ENCODE measurements at places on chromosomes 6 and 20. TPM values are rescaled to one million over a fixed set of nuclear protein-coding genes. Genes with fewer than 3 reads are reported as not detected.

DNA sequence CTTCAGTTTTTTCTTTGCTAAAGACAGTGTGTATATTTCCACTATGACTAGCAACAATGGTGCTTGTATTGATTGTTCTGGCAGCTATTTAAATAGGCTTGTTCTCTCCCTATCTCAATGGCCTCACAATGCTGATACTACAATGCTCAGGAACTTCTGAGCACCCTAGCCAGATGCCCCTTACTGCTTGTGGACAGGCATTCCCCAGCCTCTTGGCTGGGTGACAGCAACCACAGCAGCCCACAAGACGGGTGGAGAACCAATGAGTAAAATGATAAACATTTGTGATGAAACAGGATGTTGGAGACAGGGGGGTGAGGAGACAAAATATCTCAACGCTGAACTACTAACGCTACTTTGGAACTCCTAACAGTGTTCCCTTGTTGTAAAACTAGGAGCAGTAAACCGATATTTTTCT lies 42.3 kb downstream of the HIVEP2 start:
- peak; percentile 98 for DNase-seq
- no peaks in the 10 kb centered on the region for H3K36me3 ChIP-seq
- peak overlapping the region; percentile 15 for H3K4me3 ChIP-seq
- no peaks in the 10 kb centered on the region for H3K27me3 ChIP-seq
- H3K4me1 ChIP-seq = peaks cover 21% of the 10 kb centered on the region

- peak; percentile 65 for DNase-seq
- no peaks in the 10 kb centered on the region for H3K36me3 ChIP-seq
- H3K27me3 ChIP-seq = no peaks in the 10 kb centered on the region
- no peak overlapping the region for H3K4me3 ChIP-seq
- no peaks in the 10 kb centered on the region for H3K4me1 ChIP-seq
These were observed 7.2 kb downstream of the PEX3 start for GRCh38 chr6:143457563-143458359.

- no peaks in the 10 kb centered on the region for H3K27me3 ChIP-seq
- H3K4me1 ChIP-seq = no peaks in the 10 kb centered on the region
- no peaks in the 10 kb centered on the region for H3K36me3 ChIP-seq
- H3K27ac ChIP-seq = no peak overlapping the region
- DNase-seq = no peak
These were observed 234.4 kb downstream of the LAMA2 start for GRCh38 chr6:129117355-129117754.

DNA sequence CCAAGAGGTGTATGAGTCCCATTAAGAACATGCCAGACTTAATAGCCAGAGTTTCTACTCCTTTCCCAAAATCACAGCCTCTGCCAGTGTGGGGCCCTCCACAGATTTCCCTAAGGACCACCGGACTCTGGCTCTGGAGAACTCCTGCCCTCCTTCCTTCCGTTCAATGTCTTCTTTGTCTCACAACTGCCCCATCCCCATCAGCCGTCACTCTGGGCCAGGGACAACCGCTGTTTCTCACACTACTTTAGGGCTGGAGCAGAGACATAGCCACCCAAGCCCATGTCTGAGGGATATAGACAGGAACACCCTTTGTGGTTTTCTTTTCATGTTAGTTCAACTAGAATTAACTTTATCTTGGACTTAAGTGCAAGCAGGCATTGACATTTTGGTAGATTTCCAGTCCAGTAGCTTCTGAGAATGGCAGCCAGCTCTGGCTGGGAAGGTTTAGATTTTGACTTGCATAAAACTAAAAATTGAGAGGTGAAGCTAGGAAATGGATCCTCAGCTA lies 6.7 kb upstream of the ACSS1 start:
- no peak for DNase-seq
- H3K4me1 ChIP-seq = no peaks in the 10 kb centered on the region
- no peak overlapping the region for H3K27ac ChIP-seq

DNA sequence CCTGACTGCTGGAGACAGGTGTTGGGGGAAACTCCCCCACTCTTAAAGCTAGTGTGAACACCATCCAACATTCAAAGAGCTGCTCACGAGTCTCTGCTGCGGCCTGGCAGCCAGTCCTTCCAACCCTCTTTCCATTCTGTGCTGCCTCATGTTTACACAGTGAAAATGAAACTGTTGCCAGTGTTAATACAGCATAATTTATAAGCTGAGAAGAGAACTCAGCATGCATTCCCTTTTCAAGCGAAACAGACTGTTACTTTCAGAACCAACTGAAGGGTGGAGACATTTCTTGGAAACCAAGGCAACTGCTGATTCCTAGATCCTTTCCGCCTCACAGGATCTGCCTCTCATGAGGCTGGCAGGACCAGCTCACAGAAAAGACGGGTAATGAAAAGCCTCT lies 533.8 kb upstream of the ID4 start:
- peak; percentile 53 for DNase-seq
- H3K27ac ChIP-seq = no peak overlapping the region
- H3K36me3 ChIP-seq = no peaks in the 10 kb centered on the region
- H3K27me3 ChIP-seq = no peaks in the 10 kb centered on the region
- no peaks in the 10 kb centered on the region for H3K4me1 ChIP-seq

- peaks cover 4% of the 10 kb centered on the region for H3K36me3 ChIP-seq
- no peak overlapping the region for H3K4me3 ChIP-seq
- no peak for DNase-seq
- no peaks in the 10 kb centered on the region for H3K27me3 ChIP-seq
These were observed 46.4 kb upstream of the SPDEF start for GRCh38 chr6:34602318-34603111.

- H3K27ac ChIP-seq = peak overlapping the region; percentile 95
- H3K4me1 ChIP-seq = peaks cover 74% of the 10 kb centered on the region
- no peaks in the 10 kb centered on the region for H3K27me3 ChIP-seq
- H3K4me3 ChIP-seq = peak overlapping the region; percentile 6
- H3K36me3 ChIP-seq = no peaks in the 10 kb centered on the region
These were observed 845 bp downstream of the ZMYND8 start for GRCh38 chr20:47355489-47356219.

DNA sequence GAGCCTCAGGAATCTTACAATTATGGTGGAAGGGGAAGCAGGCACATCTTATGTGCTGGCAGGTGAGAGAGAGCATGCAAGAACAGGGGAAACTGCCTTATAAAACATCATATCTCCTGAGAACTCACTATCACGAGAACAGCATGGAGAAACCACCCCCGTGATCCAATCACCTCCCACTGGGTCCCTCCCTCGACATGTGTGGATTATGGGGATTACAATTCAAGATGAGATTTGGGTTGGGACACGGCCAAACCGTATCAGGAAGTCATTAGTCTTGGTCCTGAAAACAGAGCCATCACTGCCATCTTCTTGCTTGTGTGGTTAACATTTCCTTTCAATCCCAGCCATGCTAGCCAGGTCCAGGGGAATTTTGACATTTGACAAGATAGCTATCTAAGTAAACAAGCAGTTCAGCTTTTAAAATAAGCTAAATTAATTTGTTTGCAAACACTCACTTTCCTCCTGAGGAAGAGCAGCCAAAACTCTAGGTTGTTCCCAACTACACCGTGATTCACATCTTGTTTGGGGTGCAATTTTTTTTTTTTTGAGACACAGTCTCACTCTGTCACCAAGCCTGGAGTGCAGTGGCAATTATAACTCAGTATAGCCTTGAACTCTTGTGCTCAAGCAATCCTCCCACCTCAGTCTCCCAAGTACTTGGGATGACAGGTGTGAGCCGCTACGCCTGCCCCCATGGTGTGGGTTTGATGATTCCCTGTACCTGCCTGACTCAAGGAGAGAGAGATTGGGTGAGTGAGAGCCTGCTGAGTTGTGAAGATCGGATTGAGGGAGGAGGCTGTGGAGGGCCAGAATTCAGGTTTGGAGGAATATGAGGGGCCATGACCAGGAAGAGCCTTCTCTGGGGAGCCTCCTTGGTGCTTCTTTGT lies 13.0 kb upstream of the PPP1R14C start:
- no peaks in the 10 kb centered on the region for H3K4me1 ChIP-seq
- no peak for DNase-seq
- no peaks in the 10 kb centered on the region for H3K27me3 ChIP-seq
- H3K4me3 ChIP-seq = no peak overlapping the region

GRCh38 chr6:39952167-39952566 lies 17.9 kb upstream of the MOCS1 start:
- H3K4me3 ChIP-seq = no peak overlapping the region
- H3K36me3 ChIP-seq = no peaks in the 10 kb centered on the region
- no peak overlapping the region for H3K27ac ChIP-seq

DNA sequence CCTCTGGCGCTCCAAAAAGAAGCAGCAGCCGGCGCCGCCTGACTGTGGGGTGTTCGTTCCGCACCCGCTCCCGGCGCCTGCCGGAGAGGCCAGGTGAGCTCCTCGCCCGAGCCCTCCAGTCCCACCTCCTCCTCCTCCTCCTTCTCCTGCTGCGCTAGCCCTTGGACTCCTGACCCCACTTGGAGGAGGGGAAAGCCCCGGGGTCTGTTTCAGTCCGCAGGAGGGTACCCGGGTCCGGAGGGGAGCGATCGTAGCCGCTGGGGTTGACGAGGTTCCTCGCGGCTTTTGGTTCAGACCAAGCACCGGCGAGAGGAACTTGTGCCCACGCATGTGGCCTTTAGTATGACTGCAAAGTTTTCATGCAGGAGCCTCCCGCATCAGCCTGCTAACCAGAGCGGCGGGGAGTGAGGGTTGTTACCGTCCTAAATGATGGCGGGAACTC lies 493 bp downstream of the CRYBG1 start:
- DNase-seq = no peak
- no peaks in the 10 kb centered on the region for H3K4me1 ChIP-seq
- H3K36me3 ChIP-seq = no peaks in the 10 kb centered on the region
- no peak overlapping the region for H3K27ac ChIP-seq
- peaks cover 26% of the 10 kb centered on the region for H3K27me3 ChIP-seq

GRCh38 chr20:20083807-20084206 lies 31.5 kb downstream of the CFAP61 start:
- H3K27ac ChIP-seq = no peak overlapping the region
- H3K4me1 ChIP-seq = no peaks in the 10 kb centered on the region
- no peak overlapping the region for H3K4me3 ChIP-seq
- peak; percentile 45 for DNase-seq

- H3K27ac ChIP-seq = no peak overlapping the region
- no peaks in the 10 kb centered on the region for H3K4me1 ChIP-seq
- no peak overlapping the region for H3K4me3 ChIP-seq
- H3K27me3 ChIP-seq = no peaks in the 10 kb centered on the region
- DNase-seq = no peak
These were observed 48.9 kb upstream of the IYD start for GRCh38 chr6:150319924-150320323.

DNA sequence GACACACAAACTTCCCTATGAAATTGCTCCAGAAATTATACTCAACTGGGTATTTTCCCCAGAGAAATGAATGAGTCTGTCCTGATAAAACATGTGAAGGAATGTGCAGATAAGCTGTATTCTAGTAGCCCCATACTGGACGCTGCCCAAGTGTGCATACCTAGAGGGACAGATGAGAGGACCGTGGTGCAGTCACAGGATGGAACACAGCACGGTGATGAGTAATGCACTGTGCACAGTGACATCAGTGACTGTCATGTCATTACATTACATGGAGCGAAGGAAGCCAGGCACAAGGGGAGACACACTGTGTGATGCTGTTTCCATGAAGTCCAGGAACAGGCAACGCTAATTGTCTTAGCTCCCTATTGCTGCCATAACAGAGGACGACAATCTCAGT lies 155.5 kb downstream of the CDH4 start:
- no peak for DNase-seq

DNA sequence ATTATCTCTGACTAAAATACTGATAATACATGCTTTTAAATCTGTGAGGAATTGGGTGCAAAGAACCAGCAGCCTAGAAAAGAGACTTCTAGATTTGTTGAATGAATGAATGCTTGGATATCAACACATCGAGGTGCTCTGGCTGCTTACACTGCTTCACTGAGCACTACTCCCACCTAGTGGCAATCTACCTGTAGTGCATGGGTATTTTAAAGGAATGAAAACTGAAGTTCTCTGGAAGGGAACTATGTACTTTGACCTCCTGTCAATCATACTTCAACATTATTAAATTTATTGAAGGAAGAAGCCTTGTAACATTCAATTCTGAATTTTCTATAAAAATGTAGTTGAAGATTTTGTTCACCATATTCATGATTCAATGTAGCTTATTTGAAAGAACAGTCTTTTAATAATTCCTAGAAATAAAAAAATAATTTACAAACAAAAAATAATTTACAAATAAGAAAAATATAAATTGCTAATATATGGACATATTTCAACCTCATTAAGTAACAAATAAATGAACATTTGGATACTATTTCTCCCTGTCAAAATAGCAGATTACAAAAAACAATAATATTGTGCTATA lies 111.2 kb upstream of the MMS22L start:
- H3K4me1 ChIP-seq = no peaks in the 10 kb centered on the region
- no peaks in the 10 kb centered on the region for H3K27me3 ChIP-seq
- DNase-seq = peak; percentile 37
- no peak overlapping the region for H3K27ac ChIP-seq

- H3K4me3 ChIP-seq = no peak overlapping the region
- no peaks in the 10 kb centered on the region for H3K4me1 ChIP-seq
- no peak overlapping the region for H3K27ac ChIP-seq
- no peaks in the 10 kb centered on the region for H3K36me3 ChIP-seq
- no peaks in the 10 kb centered on the region for H3K27me3 ChIP-seq
- no peak for DNase-seq
These were observed 97.0 kb downstream of the TSHZ2 start for GRCh38 chr20:53069132-53069531.

DNA sequence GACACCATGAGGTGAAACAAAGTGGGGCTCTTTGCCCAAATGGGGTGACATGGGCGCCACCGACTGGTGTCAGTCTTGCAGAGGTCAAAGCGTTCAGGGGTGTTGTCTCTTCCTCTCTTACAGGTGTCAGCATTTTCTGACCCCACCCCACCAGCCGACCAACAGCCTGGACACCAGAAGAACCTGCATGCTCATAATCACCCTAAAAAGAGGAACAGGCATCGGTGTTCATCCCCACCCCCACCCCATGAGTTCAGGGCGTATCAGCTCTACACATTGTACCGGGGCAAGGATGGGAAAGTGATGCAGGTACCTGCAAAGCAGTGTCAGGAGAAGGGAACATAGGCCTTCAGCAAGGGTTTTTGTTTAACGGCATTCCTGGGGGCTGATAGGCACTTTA lies 14.8 kb downstream of the LYRM2 start:
- no peak for DNase-seq
- no peaks in the 10 kb centered on the region for H3K27me3 ChIP-seq
- H3K4me3 ChIP-seq = no peak overlapping the region
- H3K4me1 ChIP-seq = no peaks in the 10 kb centered on the region
- no peaks in the 10 kb centered on the region for H3K36me3 ChIP-seq

GRCh38 chr6:43842231-43842794 lies 72.3 kb downstream of the VEGFA start:
- no peak overlapping the region for H3K27ac ChIP-seq
- no peak overlapping the region for H3K4me3 ChIP-seq
- H3K27me3 ChIP-seq = no peaks in the 10 kb centered on the region
- DNase-seq = peak; percentile 47

TGM3 gene
- not detected for total RNA-seq

DAAM2 gene
- 25.9 TPM for total RNA-seq

HCRTR2 gene
- not detected for total RNA-seq

IP6K3 gene
- total RNA-seq = 1.8 TPM

Measured in fibroblast of lung (primary cell).